Germinal center (tissue), 1 donor: ENCODE measurements at places on chromosomes 3 and 15.
A peak's percentile ranks its signal among the peaks of the same experiment; 100 is the strongest.

DNA sequence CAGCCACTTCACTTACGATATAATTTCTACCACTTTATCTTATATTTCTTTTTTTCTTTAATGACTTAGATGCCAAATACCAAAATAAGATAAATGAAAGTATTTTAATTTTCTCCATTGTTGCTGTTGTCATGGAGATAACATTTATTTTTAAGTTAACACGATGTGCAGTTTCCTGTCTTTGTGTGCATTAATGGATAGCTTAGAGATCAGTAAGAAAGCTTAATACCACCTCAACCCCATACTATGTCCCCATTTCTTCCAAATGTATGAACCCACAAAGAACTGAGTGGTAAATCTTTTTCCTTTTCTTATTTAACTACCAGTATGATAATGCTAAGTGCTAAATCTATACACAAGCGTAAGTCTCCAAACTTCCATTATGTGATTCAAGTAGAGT is 17.1 kb downstream of the PCNP start:
- no peak for DNase-seq

DNA sequence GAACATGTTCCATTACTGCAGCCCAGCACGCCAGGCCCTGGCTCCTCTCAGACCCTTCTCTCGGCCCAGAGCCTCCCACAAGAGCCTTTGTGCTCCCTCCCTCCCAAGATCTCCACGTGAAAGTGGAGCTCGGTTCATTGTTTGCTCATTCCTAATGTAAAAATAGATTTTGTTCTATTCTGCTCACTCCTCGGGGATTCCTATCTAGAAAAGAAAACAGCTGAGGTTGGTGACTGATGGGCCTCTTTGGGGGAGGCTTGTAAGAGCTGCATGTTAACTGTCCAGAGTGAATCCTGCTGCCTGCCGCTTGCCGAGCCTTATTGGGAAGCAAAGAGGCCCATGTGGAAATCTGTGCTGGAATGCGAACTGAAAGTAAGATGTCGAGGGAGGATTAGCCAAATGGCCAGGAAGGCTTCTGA is 267.1 kb downstream of the LRTM1 start:
- no peak for DNase-seq

DNA sequence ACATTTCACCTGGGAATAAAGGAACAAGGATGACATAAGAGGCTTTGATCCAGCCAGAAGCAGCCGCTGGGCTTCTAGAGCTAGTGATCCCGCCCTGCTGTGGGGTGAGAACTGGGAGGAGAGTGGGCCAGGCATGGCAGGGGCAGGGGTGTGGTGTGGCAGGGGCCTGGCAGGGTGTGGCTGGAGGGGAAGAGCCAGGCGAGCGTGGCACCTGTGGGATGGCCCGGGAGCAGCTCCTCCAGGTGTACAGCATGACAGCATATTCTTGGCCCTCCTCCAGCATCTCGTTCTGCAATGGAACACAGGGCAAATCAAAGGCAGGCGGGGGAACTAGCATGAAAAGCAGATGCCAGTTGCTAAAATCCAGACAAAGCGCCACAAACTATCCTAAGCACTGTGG is 35.5 kb downstream of the CYFIP1 start:
- DNase-seq = no peak

GRCh38 chr3:632571-633170 is 436.1 kb downstream of the CHL1 start:
- DNase-seq = peak; percentile 4

DNA sequence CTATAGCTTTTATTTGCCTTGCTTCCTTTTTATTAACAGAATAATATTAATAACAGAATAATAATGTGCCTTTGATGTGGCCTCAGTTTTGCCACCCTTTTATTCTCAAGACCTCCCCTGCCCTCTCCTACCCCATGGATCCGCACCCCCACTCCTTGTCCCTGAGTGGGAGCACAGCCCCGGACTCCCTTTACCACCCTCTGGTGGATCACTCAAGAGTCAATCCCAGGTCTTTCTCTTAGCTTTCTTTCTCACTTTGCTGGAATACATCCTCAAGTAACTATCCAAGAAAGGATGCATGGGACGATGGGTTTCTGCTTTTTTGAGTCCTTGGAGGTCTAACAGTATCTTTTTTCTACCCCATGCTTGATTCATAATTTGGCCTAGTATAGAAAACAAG is 63.4 kb downstream of the KLF13 start:
- no peak for DNase-seq

DNA sequence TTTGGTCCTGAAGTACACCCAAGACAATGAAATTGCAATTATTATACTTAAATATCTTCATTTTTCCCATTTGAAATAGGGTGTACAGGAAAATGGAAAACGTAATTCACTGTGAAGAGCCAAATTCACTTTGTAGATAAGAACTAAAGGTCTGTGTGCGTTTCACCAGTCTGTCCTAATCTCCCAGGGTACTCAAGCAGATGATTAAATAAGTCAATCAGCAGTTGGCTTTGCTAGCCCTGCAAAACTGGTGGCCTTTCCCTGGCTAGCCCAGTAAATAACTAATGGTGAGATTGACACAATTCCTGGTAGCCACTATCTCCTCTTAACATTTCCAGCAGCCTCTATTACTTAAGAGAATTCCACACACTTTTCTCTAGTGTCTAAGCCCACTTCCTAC is 389.3 kb downstream of the TBL1XR1 start:
- no peak for DNase-seq

GRCh38 chr15:99635794-99636193 is 70.0 kb downstream of the MEF2A start:
- no peak for DNase-seq

DNA sequence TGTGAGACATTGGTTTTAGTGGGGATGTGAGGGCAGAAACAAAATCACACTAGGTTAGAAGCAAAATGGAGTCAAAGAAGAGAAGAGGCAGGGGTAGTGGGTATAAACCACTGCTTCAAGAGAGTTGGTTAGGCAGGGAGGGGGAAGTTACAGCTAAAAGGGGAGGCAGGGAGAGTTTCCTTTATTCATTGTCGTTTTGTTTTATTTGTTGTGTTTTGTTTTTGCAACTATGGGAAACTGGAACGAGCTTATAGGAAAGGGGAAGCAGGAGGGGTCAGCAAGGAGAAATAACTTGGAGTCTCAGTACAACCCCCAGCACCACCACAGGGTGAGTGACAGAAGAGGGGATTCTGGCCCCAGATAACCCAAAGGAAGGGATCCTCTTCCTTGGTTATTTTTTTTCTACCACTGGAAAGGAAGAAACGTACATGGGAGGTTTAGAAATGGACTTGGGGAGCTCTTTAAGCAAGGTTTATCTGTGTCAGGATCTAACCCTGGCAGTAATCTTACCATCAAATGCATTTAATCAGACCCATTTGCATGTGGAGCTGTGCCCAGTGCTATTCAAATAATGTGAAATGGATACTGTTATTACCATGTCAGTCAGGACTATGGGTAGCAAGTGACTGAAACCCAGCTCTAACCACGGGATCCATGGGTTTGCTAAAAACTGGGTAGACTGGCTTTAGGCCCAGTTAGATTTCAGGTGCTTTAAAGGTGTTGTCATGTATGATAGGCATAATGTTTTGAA is 68.7 kb downstream of the CCNL1 start:
- DNase-seq = no peak

DNA sequence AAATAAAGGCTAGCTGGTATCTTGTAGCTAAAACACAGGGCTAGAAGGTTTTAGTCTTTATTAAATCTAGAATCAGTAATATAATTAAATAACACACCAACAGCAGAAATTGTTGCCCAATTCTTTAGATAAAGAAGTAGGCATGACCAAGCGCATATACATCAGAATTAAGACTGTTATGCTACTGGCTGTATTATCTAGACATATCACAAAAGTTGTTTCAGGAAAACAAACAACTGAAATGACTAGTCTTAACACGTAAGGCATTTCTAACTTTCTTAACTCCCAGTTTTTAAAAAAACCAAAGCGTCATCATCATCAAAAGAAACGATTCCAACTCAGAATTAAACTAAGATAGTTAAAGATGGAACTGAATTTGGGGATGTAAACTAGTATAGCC is 55.4 kb downstream of the EMC4 start:
- DNase-seq = no peak

GRCh38 chr3:109265295-109265694 is 51.0 kb downstream of the DPPA2 start:
- no peak for DNase-seq

DNA sequence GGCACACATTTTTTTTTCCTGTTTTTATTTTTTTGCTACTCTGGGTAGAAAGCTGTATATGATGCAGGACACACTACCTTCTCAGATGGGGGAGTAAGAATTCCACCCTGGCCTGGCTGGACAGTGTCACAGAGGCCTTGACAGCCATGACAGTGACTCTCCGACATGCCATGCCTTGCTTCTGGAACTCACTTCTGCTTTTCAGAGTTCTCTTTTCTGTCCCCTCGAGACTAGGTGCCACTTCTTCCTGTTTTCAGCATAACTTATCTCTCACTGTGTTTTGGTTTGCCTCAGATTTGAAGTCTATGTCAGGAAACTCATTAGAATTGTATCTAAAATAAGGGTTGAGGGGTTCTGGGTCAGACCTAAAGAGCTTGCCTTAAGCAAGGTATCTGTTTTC is 69.1 kb upstream of the SEC13 start:
- peak; percentile 69 for DNase-seq

DNA sequence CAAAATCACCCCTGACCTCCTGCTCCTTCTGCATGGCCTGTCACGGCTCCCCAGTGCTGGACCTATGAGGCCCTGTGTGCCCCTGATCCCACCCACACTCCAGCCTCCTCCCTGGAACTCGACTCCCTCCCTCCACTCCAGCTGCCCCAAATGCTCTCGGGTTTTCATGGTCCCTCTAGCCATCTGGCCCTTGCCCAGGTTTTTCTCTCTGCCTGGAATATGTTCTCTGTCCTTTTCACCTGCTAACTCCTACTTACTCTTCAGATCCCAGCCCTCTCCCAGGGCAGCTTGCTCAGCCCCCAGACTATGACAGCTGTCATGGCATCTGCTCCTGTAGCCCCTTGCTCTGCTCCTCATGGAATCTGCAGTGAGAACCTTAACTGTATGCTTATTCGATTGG is 30.3 kb downstream of the DUSP7 start:
- no peak for DNase-seq

- no peak for DNase-seq
These were observed 110.3 kb upstream of the ETV5 start for GRCh38 chr3:186219211-186219638.

- DNase-seq = no peak
These were observed 60.9 kb upstream of the TSC22D2 start for GRCh38 chr3:150346981-150347863.

DNA sequence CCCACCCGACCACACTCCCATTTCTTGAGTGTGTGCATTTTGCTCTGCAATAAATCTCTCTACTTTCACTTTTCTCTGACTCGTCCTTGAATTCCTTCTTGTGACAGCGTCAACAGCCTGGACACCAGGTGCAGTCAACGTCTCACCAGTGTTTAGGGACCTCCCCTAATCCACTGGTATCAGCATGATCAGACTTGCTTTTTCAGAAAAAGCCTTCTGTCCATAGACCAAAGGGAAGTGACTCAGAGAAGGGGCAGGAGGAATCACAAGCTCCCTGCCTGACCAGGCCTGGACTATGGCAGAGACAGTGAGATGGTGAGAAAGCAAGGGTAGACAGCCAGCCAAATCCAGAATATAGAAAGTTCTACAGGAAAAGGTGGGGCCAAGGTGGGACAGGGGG is 15.5 kb downstream of the CCR5 start:
- no peak for DNase-seq

- DNase-seq = no peak
These were observed 25.3 kb downstream of the PLXNA1 start for GRCh38 chr3:127008236-127008635.

DNA sequence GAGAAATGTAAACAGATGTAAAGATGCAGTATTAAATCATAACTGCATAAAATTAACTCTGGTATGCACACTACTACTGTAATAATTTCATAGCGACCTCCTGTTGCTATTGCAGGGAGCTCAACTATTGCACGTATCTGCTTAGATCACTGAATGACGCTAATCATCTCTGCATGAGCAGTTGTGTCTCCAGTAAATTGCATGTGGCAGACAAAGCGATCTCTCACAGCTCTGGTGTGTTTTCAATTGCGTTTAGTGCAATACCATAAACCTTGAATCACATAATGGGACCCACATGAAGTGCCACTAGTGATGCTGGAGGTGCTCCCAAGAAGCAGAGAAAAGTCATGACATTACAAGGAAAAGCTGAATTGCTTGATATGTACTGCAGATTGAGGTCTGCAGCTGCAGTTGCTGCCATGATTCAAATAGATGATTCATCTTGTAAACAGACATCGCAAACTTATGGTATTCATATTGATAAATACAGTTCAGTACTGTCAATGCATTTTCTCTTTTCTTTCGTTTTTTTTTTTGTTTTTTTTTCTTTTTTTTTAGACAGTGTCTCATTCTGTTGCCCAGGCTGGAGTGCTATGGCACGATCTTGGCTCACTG is 30.2 kb upstream of the LCTL start:
- no peak for DNase-seq
